ENCODE measurements at places on chromosomes 6 and 20. TPM values are rescaled to one million over a fixed set of nuclear protein-coding genes. Genes with fewer than 3 reads are reported as not detected.

- no peak for DNase-seq
Measured at GRCh38 chr6:48919555-48919954, 543.5 kb downstream of the MMUT start.

SIRPB1 gene
- total RNA-seq = 0.20 TPM

DNA sequence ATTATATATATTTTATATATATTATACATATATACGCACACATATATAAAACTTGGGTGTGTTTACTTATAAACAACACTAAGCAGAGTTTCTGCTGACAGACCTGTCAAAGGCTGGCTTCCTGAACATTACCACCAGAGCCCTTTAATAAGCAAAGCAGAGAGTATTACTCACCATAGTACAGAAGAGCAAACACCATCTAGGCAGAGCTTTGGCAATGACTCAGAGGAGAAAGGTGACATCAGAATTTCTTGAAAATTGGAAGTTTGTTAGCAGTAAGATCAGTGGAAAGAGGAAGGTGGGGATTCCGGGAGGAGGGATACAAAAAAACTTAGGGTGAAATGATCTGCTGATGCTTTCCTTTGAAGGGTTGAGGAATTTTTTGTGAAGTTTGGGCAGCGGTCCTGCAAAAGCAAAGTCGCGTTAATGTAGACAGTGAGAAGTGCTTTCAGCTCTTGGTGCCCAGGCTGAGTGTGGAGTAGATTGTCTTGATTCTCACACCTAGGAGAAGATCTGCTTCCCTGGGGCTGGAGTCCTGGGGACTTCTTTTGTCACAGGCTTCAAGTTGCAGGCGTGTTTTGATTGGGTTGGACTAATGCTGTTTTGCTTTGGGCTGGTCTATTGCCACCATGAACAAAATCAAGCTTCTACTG, 109.6 kb upstream of the BACH2 start:
- DNase-seq = no peak

GRCh38 chr6:119541132-119541905, 191.8 kb upstream of the MAN1A1 start:
- DNase-seq = peak; percentile 18

TRERF1 gene
- 2.8 TPM for total RNA-seq

PAQR8 gene
- total RNA-seq = 0.74 TPM

DNA sequence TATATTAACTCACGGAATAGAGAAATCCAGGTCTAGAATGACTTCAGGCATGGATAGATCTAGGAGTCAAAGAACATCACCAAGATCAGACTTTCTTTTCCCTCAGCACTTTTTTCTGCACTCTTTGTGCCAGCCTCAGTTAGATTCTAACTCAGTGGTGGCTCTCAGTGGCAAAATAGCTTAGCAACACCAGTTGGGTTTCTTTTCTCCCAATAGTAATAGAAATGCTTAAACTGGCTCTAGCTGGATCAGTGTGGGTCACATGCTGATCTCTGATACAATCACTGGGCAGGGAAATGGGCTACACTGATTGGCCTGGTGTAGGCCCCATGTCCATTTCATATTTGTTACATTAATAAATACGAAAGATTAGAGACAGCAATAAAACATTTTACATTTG, 44.2 kb upstream of the ARFGEF2 start:
- no peak for DNase-seq

GRCh38 chr6:158684745-158685324, 35.0 kb downstream of the SYTL3 start:
- no peak for DNase-seq

GRCh38 chr6:66605011-66605410, 898.0 kb upstream of the EYS start:
- DNase-seq = no peak

PRR18 gene
- 0.35 TPM for total RNA-seq

- DNase-seq = no peak
Measured at GRCh38 chr6:6390849-6391602, 70.6 kb upstream of the F13A1 start.

GRCh38 chr6:73367761-73368355, 1.8 kb downstream of the OOEP start:
- DNase-seq = no peak

DNA sequence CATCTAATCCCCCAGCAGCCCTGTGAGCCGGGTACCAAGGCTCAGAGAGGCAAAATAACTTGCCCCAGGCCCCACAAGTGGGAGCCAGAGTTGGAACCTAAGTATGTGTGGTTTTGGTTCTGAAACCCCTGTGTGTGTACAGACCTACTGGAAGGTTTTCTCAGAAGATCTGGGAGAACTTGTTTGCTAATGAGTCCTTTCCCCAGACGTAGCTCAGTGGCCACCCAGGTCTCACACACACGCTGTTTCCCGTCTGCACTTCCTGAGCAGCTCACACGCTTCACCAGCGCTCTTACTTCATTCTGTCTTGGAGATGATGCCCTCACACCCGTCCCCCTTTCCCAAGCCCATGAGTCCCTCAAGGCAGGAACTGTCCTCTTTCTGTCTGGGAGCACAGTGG, 8.2 kb downstream of the CCN5 start:
- DNase-seq = no peak
